ENCODE measurements at places on chromosomes 2 and 18.

- DNase-seq: no peak
Measured at GRCh38 chr18:10524507-10525370, 1.1 kb upstream of the NAPG start.

DNA sequence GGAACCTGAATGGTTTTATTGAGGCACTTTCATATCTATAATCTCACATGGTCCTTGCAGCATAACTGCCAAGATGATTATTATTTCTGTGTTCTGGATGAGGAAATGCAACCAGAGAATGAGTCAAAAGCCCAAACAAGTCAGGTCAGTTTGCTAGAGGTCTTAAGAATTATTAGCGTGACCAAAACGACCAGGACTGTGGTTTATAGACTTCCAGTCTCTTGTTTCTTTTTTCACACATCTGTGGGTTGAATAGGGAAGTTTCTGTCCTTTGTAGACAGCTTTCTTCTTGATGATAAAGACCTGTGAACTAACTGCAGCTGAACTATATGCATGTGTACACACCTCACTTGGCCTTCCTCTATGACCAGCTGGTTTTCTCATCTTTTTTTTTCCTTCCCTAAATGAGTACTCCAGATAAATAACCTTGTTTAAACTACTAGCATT lies 13.9 kb downstream of the ADAM23 start:
- DNase-seq: no peak

DNA sequence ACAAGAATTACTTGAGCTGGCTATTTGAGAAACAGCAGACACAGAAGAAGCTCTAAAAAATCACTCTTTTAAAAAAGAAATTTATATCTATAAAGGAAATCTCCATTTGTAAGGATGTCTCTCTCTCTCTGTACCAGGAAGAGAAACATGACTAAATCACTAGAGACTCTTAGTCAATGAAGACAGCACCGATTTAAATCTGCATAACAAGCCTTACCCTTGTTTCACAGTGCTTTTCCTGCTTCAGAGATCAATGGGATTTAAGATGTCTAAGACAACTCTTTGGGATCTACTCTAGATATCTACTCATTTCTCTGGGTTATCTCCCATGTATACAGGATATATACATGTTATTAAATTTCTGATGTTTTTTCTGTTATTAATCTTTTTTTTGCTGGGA lies 359.2 kb upstream of the RND3 start:
- no peak for DNase-seq

- DNase-seq: no peak
Measured at GRCh38 chr18:11728249-11728648, 39.2 kb downstream of the GNAL start.

DNA sequence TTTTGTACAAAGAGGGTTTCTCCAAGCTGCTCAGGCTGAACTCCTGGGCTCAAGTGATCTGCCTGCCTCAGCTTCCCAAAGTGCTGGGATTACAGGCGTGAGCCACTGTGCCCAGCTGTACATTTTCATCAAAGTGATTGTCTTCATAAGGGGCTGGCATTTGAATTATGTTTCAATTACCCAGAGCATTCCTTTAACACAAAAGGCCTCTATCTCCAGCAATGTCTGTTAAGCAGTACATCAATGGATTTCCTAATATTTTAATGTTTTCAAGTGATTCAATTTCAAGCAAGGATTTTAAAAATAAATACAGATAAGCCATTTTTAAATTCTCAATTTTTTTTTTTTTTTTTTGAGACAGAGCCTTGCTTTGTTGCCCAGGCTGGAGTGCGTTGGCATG lies 50.9 kb upstream of the AP1S3 start:
- DNase-seq: no peak

DNA sequence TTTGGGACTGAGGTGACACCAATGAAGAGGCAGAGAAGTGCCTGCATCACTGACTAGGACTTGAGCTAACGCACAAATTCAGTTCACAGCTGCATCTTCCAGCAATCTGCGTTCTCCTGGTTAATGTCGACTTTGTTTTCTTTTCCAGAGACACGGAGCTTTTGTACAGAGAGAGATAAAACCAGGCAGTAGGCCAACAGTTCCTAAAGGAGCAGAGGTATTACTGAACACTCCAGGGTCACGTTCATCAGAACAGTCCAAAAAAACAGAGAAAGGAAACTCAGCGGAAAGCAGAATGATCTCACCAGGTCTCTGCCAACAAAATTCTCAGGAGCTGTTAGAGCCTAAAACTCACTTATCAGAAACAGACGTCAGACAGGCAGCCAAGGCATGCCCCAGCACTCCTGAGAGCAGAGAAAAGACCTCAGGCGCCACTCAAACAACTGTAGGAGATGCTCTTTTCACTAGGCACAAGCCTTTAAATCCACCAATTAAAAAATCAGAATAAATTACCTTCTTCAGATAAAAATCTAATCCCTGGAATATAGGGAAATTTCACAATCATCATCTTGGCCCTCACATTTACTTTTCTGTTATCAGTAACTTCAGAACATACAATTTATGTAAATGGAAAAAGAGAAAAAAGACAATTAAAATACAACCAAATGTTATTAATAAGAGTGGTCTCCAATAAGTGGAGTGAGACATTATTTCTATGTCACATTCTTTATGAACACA lies 95.9 kb upstream of the SPTBN1 start:
- DNase-seq: no peak

- DNase-seq: no peak
Measured at GRCh38 chr2:23107327-23107941, 277.5 kb upstream of the KLHL29 start.

DNA sequence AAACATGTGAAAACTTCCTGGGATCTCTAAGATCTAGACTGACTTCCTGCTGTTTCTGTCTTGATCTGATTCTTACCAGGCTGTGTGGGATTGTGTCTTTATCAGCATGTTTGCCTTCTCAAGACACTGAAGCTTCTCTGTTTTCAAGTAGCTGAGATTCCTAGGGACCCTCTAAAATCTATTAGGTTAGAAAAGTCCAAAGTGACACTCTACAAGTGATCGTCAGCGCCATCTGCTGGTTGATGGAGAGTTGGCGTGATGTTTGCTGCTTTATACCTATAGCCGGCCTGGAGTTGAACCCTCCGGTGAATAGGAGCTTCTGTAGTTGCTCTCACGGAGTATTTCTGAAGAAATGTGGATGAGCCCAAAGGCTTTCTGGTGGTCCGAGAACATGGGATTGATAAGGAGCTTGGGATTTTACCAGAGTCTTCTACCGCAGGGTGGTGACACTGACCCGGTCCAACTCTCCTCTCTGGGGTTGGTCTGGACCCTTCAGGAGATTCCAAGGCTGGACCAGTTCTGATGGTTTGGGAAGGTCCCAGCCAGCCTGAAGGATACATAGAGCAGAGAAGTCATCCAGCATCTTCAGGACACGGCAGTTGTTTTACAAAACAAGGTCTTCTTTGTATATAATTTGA lies 96.0 kb upstream of the TTC39C start:
- DNase-seq: no peak

- no peak for DNase-seq
Measured at GRCh38 chr2:54669677-54670484, 53.6 kb upstream of the EML6 start.

- no peak for DNase-seq
Measured at GRCh38 chr18:58998401-58999203, 133.9 kb downstream of the ZNF532 start.

GRCh38 chr2:36389091-36389564 lies 33.5 kb downstream of the CRIM1 start:
- no peak for DNase-seq

All from RWPE2 (cell line).